Activated naive CD4-positive, alpha-beta T cell treated with anti-CD3 and anti-CD28 coated beads for 36 hours (primary cell): ENCODE measurements at places on chromosomes 7 and 10. TPM values are rescaled to one million over a fixed set of nuclear protein-coding genes. Genes with fewer than 3 reads are reported as not detected.

DNA sequence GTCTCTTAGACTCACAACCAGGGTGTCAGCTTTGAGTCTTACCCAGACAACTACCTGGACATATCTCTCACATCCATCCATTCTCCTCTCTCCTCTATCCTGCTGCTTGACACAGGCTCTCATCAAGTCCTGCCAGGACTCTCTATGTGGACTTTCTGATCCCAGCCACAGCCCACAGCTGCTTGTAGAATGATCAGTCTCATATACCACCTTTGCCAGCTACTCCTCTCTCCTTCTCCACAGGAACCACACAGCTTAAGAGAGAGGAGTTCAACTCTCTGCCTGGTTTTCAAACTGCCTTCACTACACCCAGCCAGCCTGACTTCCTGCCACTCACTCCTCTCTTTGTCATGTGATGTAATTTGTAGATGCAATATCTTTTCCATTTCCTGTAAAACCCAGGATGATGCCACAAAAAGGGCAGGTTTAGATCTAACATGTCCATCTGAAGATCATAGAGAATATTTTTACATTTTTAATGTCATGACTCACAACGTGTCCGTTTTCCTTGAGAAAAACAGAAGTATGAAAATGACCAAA is 154.0 kb downstream of the RAB11FIP2 start:
- no peak overlapping the region for H3K4me3 ChIP-seq
- H3K27me3 ChIP-seq = peaks cover 14% of the 10 kb centered on the region
- H3K4me1 ChIP-seq = peaks cover 4% of the 10 kb centered on the region
- no peak overlapping the region for H3K27ac ChIP-seq
- H3K36me3 ChIP-seq = no peaks in the 10 kb centered on the region

GRCh38 chr7:132469264-132469663 is 107.0 kb downstream of the PLXNA4 start:
- no peaks in the 10 kb centered on the region for H3K27me3 ChIP-seq
- H3K4me3 ChIP-seq = no peak overlapping the region
- H3K36me3 ChIP-seq = no peaks in the 10 kb centered on the region
- DNase-seq = no peak
- H3K4me1 ChIP-seq = peaks cover 13% of the 10 kb centered on the region
- no peak overlapping the region for H3K27ac ChIP-seq

DNA sequence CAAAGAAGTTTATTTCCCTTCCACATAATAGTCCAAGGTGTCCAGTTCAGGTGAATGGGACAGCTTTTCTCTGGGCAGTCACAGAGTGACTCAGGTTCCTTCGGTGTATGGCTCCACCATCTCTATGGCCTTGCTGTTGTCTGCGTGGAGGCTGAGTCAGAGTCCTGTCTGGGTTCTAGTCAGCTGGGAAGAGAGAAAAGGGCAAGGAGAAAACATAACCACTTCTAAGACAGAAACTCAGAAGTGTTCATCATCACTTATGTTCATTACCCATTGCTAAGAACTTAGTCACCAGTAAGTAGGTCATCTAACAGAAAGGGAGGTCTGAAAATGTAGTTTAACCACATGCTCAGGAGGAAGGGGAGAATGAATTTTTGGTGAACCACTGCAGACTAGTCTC is 32.4 kb upstream of the CCDC7 start:
- peaks cover 9% of the 10 kb centered on the region for H3K4me1 ChIP-seq
- no peaks in the 10 kb centered on the region for H3K36me3 ChIP-seq
- peak; percentile 65 for DNase-seq
- H3K27ac ChIP-seq = no peak overlapping the region
- H3K27me3 ChIP-seq = no peaks in the 10 kb centered on the region

- peaks cover 53% of the 10 kb centered on the region for H3K4me1 ChIP-seq
- no peaks in the 10 kb centered on the region for H3K27me3 ChIP-seq
- peak overlapping the region; percentile 33 for H3K27ac ChIP-seq
- peaks cover 3% of the 10 kb centered on the region for H3K36me3 ChIP-seq
- no peak overlapping the region for H3K4me3 ChIP-seq
- DNase-seq = peak; percentile 42
These were observed 46.8 kb downstream of the HIPK2 start for GRCh38 chr7:139730746-139731612.

Gene LRIT1
- total RNA-seq = not detected
